ENCODE measurements at places on chromosomes 16 and 17.

GRCh38 chr17:32697728-32698625 lies 178.9 kb downstream of the MYO1D start:
- DNase-seq: no peak

DNA sequence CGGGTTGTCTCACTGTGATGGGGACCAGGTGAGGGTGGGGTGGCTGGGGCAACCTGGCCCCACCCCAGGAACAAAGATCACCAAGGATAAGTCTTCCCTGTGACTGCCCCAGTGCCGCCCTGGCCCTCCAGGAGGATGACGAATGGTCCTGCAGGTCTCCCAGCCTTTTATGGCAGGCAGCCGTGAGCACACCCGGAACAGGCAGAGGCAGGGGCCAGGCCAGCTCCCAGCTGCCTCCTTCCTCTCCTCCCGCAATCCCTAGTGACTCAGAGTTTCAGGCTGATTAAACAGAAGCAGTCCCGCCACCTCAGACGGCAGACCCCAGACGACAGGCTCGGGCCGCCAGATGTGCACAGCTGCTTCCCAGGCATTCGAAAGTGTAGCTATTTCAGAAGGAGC lies 13.3 kb downstream of the JUP start:
- no peak for DNase-seq

- no peak for DNase-seq
These were observed 3.2 kb downstream of the GJD3 start for GRCh38 chr17:40361063-40361924.

GRCh38 chr16:2500918-2501750 lies 12.6 kb upstream of the ATP6V0C start:
- DNase-seq: peak; percentile 96

DNA sequence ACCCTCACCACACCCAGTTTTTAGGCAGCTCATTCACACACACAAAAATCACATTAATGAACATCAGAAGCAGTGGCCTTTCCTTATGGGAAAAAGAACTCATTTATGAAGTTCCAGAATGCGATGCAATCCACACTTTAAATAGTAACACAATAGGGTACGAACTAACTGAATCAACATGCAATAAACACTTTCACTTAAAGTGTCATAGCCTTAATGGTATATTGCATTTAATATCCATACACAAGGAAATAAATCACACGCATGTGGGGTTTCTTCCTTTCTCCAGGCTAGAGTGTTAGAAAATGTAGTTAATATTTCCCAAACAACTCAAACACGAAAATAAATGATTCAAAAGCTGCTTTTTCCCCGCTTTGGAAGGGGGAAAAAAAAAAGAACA lies 19.7 kb downstream of the ADCY9 start:
- DNase-seq: no peak

DNA sequence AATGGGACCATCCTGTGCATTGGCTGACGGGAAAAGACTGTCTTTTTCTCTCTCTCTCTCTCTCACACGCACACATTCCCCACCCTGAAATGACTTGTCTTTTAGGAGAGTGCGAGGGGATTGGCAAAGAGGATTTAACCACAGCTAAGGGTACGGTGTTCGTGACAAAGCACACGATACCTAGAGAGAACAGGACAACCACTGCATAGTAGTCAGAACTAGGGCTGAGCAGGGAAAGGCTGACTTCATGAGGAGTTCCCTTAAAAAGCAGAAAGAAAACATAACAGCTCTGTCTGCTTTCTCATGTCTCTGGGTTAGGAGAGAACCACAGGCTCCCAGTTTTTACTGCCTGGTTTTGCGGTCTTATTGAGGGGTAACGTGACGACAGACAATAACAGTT lies 742.8 kb upstream of the SOX9 start:
- DNase-seq: peak; percentile 29

DNA sequence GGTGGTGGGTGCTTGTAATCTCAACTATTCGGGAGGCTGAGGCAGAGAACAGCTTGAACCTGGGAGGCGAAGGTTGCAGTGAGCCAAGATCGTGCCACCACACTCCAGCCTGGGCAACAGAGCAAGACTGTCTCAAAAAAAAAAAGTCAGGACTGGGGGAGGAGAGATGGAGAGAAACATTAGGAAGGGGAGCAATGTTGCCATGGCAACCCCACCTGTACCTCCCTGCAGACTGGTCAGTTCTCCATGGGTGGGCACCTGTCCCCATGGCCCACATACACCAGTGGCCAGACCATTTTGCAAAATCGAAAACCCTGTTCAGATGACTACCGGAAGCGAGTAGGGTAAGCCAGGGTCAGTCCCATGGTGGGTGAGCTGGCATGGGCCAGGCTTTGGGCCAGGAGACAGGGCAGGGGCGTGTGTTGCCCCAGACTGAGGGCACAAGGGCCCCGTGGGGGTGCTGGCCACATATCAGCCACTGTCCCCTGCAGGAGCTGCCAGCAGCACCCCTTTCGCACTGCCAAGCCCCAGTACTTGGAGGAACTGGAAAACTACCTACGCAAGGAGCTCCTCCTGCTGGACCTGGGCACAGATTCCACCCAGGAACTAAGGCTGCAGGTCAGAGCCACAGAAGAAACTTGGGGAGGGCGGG lies 14.0 kb downstream of the TSNAXIP1 start:
- DNase-seq: no peak

DNA sequence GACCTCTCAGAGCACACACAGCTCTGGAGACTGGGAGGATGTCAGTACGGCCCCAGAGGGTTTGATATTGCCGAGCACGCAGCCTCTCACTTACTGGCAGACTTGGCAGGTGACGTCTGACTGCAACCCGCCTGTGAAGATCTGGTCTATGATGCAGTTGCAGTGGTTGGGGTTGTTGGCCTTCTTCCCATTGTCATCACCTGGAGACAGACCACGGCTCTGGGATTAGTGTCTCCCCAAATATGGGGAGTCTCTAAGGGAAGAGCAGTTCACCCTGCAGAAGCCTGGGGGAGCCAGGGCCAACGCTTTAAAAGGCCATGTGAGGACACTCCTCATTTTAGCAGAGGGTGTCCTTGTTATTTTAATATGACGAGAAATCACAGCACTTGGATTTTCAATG lies 30.1 kb downstream of the USP22 start:
- no peak for DNase-seq

GRCh38 chr16:67278773-67279295 lies 498 bp upstream of the PLEKHG4 start:
- no peak for DNase-seq

- DNase-seq: no peak
These were observed 7.4 kb upstream of the CD300LD start for GRCh38 chr17:74599448-74599939.

GRCh38 chr17:72931163-72931562 lies 161.3 kb downstream of the SLC39A11 start:
- no peak for DNase-seq

GRCh38 chr16:54331241-54332002 lies 44.8 kb upstream of the IRX3 start:
- no peak for DNase-seq

DNA sequence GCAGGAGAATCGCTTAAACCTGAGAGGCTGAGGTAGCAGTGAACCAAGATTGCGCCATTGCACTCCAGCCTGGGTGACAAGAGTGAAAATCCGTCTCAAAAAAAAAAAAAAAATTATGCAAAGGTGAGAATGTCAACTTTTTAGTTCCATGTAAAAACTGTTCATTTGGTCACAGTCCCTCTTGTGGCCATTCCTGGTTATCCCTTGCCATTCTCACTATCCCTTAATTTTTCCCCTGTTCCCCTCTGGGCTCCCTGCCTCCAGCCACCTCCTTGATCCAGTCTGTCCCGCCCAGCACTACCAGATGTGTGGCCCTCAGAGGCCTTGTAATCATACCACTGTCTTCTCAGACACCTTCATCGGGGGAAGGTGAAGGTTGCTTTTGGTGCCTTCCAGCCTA lies 23.4 kb downstream of the DCAF7 start:
- no peak for DNase-seq

GRCh38 chr16:48101069-48101674 lies 54.6 kb downstream of the ABCC12 start:
- DNase-seq: no peak

GRCh38 chr16:64309398-64310110 lies 812.3 kb downstream of the CDH11 start:
- DNase-seq: no peak

- DNase-seq: no peak
These were observed 234.8 kb upstream of the RPL38 start for GRCh38 chr17:73968680-73969079.

DNA sequence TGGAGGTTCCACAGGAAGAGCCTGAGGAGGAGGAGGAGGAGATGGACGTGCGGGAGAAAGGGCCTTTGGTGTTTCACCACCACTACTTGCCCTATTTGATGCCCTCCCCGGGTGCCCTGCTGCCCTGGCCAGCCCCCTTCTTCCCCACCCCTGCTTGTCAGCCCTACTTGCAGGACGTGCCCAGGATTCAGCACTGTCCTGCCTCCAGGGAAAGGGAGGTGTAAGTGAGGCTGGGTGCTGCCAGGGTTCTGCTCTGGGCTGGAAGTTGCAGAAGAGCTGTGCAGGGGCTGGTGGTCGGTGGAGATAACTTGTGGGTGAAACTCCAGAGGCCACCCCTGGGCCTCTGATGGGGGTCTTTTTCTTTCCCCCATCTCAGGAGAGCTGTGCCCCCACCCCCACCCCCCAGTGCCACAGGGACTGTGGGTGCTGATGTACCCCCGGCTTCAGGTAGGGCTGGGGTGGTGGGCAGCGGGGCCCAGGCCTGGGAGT lies 3.0 kb downstream of the PRR29 start:
- no peak for DNase-seq

- no peak for DNase-seq
These were observed 63.2 kb upstream of the TRAP1 start for GRCh38 chr16:3780570-3780969.

DNA sequence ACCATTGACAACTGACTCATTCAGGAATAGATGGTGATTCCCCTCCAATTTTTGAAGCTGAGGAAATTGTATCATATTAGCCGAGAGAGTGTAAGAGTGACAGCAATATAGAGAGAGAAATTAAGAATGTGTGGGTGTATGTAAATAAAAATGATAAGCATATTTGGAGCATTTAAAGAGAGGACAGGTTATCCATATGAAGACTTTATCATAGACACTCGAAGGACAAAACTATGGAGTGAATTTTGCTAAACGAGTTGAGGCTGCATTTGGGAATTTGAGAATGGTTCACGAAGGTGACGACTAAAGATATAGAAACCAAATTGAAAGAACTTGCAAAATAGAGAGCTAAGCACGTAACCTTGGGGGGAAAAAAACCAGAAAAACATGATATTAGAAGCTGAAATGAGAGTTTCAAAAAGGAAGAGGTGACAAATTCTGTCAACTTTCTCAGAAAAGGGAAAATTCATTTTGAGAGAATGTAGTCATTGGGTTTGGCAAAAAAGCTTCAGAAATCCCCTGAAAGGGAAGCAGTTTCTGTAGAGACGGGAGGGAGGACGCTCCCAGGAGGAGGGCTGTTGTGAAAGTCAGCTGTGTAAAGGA lies 129.7 kb downstream of the KCNJ2 start:
- no peak for DNase-seq

DNA sequence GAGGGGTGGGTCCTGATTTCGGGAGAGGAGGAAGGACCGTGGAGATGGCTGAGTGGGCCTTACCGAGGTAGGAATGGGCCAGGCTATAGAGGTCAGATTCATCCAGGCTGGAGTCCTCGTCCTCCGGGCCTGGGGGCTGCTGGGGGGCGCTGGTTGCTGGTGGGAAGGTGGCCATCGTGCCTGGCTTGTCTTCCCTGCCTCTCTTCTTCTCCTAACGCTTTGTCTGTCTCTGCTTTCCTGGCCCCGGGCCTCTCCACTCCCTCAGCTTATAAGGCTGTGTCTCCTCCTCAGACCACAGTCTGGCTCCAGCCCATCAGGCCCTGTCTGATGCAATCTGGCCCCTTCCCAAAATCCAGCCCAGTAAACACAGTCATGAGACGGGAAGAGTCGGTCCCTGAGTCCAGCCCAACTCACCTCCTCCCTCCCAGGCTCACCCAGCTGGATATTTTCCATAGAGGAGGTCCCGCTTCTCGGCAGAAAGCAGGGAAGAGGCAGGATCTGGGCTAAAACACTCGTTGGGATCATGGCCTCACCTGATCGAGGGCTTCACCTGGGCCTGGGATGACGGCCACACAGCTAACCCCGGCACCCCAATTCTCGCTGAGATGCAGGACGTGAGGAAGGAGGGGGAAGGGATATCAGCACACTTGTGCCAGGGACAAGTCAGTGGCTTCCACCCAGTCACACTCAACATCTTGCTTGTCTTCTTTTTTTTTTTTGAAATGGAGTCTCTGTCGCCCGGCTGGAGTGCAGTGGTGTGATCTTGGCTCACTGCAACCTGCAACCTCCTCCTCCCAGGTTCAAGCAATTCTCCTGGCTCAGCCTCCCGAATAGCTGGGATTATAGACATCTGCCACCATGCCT lies at the start of gene NUPR1:
TSS of gene NUPR1 (minus strand) at position 242 of the 864 bp plus-strand sequence. CDS start at position 175, 67 bp downstream.
- peak; percentile 99 for DNase-seq

DNA sequence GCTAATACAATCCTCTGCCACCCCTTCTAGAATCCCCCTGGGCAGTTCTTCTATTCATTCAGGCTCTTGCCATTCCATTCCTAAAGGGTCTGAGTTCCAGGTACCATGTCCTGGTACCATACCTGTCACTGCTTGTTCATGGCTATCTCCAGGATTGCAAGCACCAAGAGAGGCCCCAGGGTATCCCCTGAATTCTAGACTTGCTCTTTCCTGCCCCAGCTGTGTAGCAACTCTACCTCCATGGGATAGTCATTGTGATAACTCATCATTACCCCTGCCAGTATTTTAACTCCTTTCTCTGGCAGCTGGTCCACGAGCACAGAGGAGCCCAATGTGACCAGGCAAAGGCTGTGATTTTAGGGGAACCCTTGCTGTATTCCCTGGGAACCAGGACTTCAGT lies 143.7 kb upstream of the CDH5 start:
- no peak for DNase-seq

DNA sequence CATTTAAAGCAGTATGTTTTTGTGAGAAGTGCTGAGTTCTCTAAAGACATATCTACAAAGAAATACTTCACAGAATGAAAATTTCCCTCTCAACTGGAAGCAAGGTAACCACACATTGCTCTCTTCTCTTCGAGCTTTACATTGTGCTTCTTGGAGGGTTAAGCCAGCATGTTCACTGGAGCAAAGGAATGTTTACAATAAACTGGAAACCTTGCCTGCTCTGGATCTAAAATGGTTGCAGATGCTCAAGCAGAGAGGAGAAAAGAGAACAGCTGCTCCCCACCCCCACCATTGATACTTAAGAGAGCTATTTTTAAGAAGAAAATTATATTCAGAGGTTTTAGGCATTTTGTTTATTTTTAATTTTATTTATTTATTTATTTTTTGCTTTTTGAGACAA lies 213.1 kb downstream of the CEP112 start:
- DNase-seq: no peak

GRCh38 chr17:7014995-7015958 lies 2.9 kb downstream of the RNASEK start:
- DNase-seq: no peak

GRCh38 chr16:67767953-67768352 lies 38.4 kb downstream of the RANBP10 start:
- no peak for DNase-seq

DNA sequence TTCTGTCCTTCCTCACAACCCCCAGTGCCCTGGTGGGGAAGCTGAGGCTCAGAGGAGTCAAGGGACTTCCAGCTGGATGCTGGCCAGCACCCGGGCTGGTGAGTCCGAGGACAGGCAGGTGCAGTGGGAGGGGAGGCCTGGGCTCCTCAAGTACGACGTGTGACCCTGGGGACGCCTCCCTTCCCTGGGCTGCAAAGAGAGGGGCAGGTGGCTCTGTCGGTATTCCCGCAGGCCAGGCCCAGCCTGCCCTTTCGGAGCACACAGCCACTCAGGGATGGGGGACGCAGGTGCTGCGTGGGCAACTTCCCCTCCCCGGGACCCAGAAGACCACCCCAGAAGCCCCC lies 33.1 kb upstream of the PVALEF start:
- no peak for DNase-seq
